Effector memory CD4-positive, alpha-beta T cell (primary cell): ENCODE measurements at places on chromosomes 4 and X.

DNA sequence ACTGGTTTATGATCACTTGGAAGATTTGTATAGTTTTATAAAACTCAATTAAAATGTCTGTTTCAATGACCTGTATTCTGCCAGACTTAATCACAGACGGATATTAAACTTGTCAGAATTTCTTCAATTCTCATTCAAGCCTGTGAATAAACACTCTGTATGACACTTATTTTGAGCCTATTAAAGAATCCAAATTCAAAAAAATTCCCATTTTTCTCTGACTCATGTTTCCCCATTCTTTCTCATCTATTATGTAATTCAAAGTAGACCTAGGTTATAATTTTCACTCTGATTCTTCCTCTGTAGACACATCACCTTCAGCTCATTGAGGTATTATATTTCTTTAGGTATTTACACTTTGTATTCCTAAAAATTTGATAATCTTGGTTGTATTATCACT lies 166.1 kb downstream of the TMA16 start:
- DNase-seq = no peak

DNA sequence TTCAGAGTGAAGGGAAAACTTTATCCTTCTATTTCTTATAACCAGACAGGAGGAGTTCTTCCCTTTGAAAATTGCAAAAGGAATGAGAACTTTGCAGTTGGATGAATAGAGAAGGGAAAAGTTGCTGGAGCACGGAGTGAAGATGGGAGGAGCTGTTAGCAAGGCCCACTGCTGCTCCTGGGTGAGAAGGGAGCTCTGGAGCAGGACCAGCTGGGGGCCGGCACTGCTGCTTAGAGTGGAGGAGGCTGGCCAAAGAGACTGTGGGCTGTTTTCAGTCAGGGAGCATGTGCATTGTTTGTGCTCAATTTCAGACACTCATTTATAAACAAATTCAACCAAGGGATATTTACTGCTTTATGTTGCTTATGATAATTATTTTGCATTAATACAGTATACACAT lies 164.2 kb downstream of the STIM2 start:
- no peak for DNase-seq

- no peak for DNase-seq
These were observed 55.4 kb downstream of the CLCN3 start for GRCh38 chr4:169675825-169676224.

DNA sequence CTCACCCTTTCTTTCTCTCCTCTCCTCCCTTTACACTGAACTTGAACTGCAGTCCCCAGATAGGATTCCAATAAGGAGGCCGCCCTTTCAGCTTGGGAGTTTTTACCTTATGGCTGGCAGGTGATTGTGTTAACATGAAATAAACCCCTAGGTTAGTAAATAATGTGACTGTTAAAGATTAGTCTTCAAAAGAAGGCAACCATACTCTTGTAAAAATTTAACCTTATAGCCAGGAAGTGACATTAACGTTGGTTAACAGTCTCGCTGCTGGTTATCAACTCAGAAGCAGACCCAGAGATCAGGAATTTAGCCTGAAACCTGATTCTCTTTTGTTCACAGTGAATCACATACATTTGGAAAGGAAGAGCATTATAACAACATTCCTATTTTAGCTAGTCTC lies 15.2 kb downstream of the FHDC1 start:
- DNase-seq = no peak

GRCh38 chr4:152678841-152679240 lies 956 bp downstream of the TMEM154 start:
- DNase-seq = no peak

GRCh38 chrX:109441266-109441665 lies 40.6 kb downstream of the GUCY2F start:
- DNase-seq = no peak

- DNase-seq = no peak
These were observed 505.0 kb downstream of the ARAP2 start for GRCh38 chr4:35739308-35739707.

- no peak for DNase-seq
These were observed 205.7 kb upstream of the BCOR start for GRCh38 chrX:40303256-40304077.

DNA sequence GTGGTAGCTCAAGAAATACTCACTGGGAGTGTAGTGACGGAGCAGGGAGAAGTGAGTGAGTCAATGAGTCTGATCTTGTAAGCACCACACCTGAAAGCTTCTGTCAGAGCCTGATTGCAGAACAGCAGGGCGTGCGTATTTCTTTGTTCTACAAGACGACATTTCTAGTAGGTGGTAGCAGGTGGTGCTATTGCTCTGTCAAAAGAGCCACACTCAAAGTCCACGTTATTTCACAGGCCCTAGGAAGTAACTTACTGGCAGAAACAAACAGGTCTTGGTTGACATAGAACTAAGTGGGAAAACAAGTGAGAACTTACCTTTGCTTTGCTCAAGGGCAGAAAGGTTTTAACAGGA lies 46.4 kb upstream of the SPRY1 start:
- DNase-seq = no peak

- DNase-seq = no peak
These were observed 4.9 kb upstream of the WDFY3 start for GRCh38 chr4:84971319-84971932.

- no peak for DNase-seq
These were observed 214.0 kb upstream of the UGT8 start for GRCh38 chr4:114384629-114385028.

- no peak for DNase-seq
These were observed 28.3 kb downstream of the AGTR2 start for GRCh38 chrX:116198810-116199209.

- DNase-seq = no peak
These were observed 234.0 kb upstream of the VCX3A start for GRCh38 chrX:6768881-6769280.

GRCh38 chr4:56626963-56627362 lies 54.1 kb downstream of the HOPX start:
- DNase-seq = peak; percentile 9

GRCh38 chrX:29299684-29300083 lies 712.4 kb downstream of the IL1RAPL1 start:
- DNase-seq = no peak

DNA sequence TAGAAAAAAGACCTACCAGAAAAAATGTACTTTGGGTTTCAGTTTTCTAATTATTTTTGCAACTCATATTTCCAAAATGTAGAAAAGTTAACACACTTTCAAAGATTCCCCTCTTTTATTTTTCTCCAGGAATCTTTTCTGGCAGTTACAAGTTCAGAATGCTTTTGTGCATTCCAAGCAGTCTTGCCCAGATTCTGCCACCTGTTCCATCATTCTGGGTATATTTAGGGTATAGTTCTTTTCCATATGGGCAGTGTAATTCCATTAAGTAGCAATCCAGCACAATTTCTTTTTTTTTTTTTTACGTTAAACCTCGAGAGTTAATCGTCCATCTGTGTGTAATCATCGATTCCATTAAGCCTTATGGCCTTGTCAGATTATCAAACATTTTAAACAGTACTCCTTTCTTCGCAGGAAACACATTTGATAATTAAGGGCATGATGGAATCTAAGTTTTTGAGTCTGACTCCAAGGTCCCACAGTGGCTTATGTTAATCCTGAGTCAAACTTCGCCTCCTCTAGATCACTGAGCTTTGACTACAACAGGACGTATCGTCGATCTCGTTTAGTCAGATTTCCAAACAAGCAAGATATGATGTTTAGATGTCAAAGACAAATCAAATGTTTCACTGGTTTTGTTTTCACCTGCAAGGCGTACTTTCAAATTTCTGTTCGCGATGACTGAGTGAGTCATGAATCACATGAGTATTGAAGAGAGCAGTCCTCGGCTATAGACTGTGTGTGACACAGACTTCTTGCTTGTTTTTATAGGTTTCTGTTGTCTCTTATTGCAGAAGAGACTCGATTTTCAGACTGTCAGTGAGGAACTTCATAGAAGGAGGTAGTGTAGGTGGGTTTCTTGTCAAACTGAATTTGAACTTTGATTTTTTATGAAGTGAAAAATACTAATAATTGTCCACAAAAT lies 118.9 kb upstream of the GK2 start:
- DNase-seq = no peak

GRCh38 chr4:112589206-112589605 lies 47.5 kb downstream of the ZGRF1 start:
- no peak for DNase-seq

DNA sequence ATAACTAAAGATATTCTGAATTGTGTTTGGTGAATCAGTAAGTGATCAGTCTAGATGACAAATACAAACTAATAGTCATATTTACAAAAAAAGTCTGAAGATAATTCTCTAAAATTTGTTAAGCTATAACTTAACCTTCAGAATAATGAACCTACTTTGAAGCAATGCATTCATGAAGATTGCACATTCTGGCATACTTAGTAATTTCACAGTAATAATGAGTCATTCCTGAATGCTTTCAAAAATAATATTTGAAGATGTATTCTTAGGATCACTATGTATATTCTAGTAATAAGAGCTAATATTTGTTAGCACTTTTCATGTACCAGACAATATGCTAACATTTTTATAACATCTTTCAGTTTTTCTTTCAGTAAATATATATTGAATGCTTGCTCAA lies 756.7 kb upstream of the SLIT2 start:
- no peak for DNase-seq

DNA sequence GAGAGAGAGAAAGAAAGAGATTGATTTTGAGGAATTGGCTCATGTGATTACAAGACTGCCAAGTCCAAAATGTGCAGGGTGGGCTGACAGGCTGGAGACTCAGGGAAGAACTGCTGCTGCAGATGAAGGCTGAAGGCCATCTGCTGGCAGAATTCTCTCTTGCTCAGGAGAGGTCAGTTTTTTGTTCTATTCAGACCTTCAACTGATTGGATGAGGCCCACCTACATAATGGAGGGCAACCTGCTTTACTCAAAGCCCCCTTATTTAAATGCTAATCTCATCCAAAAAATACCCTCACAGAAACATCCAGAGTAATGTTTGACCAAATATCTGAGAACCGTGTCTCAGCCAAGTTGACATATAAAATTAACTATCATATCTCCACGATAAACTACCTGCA lies 38.2 kb upstream of the MAMLD1 start:
- no peak for DNase-seq
